Activated gamma-delta T cell treated with anti-CD3 and anti-CD28 coated beads, Interleukin-2, amount 50 U/mL, for 16 hours (primary cell): ENCODE measurements at places on chromosomes 7 and 10.

DNA sequence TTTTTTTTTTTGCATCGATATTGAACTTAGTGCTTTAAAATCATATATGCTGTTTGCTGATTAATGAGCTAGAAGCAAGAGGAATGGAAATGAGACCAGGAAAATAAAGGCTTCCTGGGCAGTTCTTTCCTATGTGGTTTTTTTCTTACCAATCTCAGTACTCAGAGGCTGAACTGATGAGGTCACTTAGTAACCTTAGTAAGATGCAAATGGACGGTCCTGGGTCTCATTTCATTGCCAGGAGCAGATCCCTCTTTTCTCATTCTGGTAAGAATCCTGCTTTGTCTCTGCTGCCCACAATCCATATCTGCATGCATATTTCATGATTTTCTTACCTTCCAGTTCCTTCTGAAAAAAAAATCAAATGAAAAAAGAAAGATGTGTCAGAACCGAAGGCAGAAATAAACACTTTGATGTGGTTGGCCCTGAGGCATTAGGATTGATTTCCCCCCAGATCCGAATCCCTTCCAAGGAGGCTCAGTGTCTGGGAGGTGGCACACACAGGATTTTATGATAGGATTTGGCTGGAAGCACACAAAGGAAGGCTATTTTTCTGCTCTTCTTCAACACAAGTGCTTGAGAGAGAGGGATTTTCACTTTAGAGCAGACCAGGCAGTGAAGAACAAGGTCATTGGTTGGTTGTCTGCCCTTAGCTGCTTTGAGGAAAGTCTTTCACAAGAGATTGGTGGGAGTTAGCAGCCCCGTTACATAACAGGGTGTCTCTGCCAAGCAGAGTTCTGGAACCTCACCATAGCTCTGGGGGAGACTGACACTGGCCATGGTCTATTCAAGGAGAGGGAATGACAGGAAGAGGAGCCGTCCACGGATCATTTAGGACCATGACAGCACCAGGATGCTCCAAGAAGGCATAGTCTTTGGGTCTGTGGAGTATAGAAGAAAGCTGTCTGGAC lies 150.0 kb downstream of the CAMK1D start:
- no peak for DNase-seq

DNA sequence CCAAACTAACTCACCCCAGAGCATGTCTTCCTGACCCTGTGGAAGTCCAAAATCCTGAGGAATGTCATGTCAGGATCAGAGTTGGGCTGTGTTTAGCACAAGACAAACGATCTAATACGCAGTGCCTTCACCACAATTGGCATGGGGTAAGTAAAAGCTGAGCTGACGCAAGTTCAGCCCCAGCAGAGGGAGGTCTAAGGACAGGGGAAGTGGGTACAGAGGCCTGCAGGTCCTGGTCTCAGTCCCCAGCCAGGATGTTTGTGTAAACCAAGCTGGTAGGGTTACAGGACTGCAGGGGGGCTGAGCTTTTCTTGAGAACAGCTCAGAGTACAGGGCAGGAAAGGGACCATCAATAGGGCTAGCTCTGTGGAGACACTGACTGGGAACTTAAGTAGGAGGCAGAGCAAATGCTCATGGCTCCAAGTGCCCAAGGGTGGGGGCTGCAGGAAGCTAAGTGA lies 5.3 kb upstream of the KCNIP2 start:
- no peak for DNase-seq

- DNase-seq: no peak
Measured at GRCh38 chr7:94080551-94080950, 76.4 kb upstream of the BET1 start.

DNA sequence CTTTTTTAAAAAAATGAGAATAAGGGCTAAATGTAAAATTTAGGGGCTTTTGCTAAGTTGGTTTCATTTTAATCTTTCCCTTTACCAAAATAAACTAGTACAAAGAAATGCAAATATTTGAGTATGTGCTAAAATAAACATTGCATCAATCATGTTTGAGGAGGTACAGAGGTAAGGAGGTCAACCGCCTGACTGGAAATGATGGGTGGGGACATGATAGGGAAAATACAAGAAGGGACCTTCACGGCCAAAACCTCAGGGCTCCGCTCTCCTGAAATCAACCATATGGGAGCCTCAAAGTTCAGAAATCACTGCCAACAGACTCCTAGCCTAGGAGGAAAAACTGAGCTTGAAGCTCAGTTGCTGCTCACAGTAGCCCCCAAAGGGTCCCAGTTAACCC lies 207.6 kb downstream of the AHR start:
- DNase-seq: no peak

GRCh38 chr10:62916141-62916603 lies 100.0 kb upstream of the EGR2 start:
- DNase-seq: no peak

- no peak for DNase-seq
Measured at GRCh38 chr10:11612021-11613001, 861 bp upstream of the USP6NL start.

- DNase-seq: no peak
Measured at GRCh38 chr7:68148440-68148839, 1151.8 kb downstream of the TYW1 start.
